Natural killer cell (primary cell): ENCODE measurements at places on chromosomes 1 and 21.

GRCh38 chr1:31515056-31515775, 61.1 kb upstream of the TINAGL1 start:
- no peak for DNase-seq

DNA sequence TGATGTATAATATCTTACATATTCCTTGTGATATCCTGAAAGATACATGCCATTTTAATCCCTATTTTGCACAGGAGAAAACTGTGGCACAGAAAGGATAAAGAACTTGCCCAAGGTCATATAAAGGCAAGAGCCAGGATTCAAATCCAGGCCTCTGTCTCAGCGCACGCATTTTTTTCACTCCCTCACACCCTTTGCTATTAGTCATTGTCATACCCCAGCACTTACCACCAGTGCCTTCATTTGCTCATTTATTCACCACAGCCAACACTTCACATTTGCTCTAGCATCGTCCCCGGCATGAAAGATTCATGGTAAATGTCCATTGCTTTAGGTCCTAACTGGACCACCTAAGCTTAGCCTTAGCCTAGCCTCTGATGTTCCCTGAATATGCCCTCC, 14.2 kb downstream of the ALX3 start:
- no peak for DNase-seq

DNA sequence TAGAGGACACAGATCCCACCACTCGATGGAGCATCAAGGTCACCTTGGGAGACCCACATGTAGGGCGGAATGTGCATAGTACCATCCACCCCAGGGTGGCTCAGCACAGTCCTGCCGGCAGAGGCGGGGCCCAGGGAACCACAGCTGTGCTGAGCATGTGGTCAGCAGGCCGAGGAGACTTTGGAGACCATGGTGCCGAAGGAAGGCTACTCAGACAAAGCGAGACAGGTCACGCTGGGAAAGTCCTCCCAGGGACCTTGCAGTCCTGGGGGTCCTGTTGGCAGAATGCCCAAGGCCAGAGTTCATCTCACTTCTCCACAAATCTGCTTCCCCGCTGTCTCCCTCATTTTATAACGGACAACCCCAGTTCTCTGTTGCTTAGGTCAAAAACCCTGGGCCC, 22.5 kb downstream of the WNT3A start:
- no peak for DNase-seq

DNA sequence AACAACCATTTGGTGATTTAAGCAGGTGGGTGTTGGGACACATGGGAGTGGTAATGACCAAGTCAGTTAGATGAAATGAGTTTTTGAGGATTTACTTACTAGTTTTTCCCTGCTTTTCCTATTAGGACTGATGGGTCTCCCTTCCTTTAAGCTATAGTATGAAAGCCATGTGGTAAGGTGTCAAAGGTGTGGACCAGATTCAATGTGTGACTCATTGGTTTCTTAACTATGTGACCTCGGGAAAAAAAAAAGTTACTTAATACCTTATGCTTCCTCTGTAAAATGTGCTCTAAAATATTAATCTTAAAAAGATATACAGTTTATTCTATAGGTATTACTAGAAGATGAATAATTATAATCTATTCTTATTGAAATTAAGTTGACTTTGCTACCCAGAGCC, 93.7 kb downstream of the DUSP10 start:
- no peak for DNase-seq

DNA sequence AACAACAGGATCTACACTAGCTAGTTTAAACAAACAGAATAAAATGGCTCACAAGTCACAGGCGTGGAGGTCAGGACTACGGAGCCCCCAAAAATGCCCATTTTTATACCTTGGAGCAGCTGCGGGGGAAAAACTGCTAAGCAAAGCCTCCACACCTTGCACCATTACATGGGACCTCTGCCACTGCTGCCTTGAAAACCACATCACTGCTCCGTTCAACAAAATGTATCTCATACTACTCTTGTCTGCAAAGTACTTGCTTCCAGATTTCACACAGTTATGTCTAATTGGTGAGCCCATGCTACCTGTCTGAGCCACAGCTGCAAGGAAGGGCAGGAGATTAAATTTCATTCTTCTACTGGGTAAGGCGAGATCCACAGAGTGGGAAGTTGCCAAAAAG, 24.4 kb downstream of the MRPL39 start:
- no peak for DNase-seq

DNA sequence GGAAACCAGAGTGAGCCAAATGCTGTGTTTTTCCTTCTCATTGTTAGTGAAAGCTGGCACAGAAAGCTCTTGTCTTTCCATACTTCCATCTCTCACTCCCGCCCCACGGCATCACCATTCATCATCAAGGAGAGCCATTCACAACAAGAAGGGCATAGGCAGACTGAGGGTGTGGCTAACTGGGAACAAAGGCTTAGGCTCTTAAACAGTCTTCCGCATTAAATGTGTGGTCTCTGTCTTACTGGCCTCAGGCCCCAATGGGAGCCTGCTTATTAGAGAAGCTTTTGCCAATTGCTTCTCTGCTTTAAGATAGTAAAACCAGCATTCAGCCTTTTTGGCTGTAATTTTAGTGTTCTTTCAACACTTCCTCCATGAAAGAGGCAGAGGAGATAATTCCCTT, 51.4 kb downstream of the TNFSF18 start:
- no peak for DNase-seq

DNA sequence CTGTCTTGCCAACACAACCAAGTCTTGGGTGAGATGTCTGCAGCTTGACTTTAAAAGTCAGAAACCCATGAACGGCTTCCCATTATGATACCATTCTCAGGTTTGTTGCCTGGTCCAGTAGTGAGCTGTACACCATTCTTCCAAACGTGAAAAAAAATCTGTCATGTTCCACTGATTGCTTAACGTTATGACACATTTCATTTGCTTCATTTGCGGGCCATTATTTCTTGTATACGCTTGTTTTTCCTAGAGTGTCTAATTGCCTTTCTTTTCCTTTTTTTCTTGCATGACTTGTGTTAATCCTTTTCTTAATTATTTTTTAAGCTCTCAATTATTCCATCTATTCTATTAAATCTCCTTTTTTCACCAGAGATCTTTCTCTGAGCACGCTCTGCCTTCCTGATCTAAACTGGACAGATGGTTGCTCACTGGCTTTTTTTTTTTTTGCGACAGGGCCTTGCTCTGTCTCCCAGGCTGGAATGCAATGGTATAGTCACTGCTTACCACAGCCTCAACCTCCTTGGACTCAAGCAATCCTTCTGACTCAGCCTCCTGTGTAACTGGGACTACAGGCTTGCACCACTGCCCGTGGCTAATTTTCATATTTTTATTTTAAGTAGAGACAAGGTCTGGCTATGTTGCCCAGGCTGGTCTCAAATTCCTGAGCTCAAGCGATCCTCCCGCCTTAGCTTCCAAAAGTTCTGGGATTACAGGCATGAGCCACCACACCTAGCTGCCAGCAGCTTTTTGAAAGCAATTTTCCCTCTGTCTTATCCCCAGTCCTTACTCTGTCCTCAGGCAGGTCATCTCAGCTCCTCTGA, 31.7 kb upstream of the CAMTA1 start:
- no peak for DNase-seq

- no peak for DNase-seq
Observed at GRCh38 chr1:153541641-153542590, 1.2 kb upstream of the S100A5 start.

DNA sequence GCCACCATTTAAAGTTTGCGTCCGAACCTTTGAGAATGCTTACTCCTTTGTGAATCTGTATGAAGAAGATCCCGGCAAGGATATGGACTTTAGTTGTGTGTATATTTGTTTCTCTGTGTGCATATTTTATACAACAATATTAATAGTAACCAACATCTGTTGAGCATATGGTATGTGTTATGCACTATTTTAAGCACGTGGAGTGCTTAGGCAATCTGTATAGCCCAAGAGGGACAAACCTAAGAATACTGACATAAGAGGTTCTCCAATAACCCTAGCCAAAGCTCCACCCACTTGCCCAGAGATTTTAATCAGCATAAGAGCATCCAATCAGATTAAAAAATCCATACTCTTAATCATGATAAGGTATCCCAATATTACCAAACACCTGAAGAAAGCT, 92.7 kb downstream of the MAB21L3 start:
- DNase-seq: no peak

DNA sequence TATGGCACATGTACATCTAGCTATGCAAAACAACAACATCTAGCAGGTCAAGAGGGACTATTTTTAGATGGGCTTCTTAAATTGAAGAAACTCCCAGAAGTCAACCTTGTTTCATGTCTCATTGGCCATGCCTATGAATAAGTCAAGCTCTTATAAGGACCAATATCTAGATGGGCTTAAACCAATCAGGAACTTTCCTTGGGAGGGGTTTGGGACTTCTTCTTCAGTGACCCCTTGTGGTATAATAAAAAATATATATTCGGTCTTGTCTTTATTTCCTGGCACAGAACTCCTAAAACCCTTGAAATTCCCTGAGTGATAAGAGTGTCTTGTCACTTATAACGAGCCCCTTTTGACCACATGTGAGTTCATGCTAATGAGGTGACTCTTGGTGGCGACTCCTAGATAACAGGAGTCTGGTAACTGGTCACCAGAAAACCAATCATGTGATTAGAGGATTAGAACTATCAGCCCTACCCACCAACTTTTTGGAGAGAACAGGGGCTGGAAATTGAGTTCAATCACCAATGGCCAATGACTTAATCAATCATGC, 218.3 kb downstream of the HHIPL2 start:
- DNase-seq: no peak

- no peak for DNase-seq
Observed at GRCh38 chr21:37047079-37047478, 25.8 kb downstream of the PIGP start.

DNA sequence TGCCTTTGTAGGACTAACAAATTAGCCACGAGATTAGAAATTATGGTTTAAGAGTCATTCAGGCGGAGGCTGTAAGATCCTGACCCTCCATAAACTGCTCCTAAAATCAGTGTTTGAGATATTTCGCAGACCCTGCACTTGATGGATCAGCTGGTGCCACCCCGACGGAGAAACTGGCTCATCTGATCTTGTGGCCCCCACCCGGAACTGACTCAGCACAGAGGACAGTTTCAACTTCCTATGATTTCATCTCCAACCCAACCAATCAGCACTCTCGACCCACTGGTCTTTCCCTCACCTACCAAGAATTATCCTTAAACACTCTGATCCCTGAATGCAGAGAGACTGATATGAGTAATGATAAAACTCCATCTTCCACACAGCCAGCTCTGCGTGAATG, 3.7 kb upstream of the JAM2 start:
- DNase-seq: no peak

GRCh38 chr21:18117176-18117575, 127.5 kb upstream of the CHODL start:
- DNase-seq: no peak

GRCh38 chr1:161933592-161934588, 89.8 kb downstream of the OLFML2B start:
- DNase-seq: no peak

- peak; percentile 12 for DNase-seq
Observed at GRCh38 chr1:47175227-47175934, 14.5 kb downstream of the PDZK1IP1 start.

- DNase-seq: no peak
Observed at GRCh38 chr1:19712928-19713327, 48.3 kb downstream of the HTR6 start.

DNA sequence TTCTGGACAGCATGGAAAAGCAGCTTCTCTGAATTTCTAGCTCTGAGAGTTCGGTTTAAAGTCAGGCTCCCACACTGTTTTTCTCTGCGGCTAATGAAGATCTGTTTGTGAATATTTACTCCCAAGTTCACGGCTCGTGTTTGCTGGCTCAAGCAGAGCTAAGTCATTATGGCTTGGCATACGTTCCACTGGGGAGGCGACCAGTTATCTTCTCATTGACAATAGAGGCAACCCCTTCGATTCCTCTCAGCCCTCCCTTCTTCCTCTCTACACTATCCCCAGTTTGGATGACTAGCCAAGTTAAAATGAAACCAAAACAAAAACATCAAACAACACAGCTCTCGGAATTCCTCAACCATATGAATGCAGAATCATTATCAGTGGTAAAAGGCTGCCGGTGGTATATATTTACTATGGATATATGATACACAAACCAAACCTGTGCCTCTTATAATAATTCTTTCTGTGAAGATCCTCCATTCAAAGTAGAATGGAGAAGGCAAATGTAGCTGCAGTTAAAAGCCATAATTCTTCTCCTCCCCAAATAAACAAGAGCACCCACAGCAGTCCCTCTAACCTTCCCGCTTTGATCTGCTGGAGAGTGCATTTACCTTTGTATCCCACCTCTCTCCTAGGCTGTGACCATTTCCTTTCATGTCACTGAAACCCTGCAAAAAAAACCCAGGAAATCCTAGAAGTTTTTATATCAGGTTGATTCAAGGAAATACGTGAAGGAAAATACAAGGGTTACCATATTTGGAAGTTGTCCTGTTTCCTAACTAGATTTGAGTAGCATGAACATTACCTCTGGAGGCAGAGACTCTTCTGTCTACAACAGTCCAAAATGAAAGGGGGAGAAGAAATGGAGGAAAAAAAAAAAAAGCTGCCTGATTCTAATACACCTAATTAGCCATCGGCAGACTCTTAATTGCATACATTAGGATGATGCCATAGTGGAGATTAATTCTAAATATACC, 108.3 kb upstream of the USH2A start:
- no peak for DNase-seq

DNA sequence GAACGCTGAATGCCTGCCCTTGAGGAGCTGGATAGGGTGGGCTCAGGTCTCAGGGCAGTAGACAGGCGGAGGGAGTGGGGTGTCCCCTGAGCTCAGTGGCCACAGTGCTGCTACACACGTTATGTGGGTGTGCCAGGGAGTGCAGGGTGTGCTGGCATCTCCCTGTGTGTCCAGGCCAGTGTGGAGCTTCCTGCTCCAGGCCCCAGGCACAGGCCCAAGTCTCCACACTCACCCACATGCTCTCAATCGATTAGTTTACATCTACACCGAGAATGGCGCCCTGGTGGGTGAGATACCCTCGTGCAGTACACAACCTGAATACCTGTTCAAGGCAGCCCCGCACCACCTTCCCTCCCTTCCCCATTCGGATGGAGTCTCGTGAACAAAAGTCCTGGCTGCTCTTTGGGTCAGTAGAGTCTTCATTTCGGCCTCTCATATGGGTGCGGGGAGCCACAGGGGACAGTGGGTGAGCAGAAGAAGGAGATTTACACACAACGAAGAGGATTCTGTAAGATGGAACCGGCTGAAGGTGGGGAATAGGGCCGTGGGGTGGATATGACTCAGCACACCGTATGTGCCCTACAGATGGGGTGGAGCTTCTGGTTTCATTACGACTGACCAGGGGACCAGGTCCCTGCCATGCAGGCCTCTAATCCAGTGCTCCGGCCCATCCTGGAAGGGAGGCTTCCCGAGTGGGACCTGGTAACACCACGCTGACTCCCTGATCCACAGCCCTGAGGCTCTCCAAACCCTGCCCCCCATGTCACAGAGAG, 93.3 kb downstream of the SPSB1 start:
- DNase-seq: no peak

- DNase-seq: no peak
Observed at GRCh38 chr1:2601721-2602303, 15.2 kb downstream of the PRXL2B start.
